ENCODE measurements at places on chromosomes 6 and 20.

DNA sequence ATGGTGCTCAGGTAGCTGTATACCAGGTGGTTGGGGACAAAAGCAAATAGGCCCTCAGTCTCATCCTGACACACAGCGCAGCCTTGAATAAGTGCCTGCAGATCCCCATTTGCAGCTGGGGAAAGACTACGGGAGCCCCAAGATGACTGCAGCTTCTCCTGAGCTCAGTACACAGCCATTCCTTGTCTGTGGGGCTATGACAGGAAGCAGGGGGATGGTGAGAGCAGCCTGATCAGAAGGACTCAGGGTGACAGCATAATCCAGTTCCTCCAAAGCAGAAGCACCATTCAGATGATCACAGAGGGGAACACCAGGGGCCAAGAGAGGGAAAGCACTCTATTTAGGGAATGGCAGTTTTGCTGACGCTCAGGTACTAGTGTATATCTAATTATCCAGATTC is 104.8 kb upstream of the MOCS1 start:
- DNase-seq, result no peak

DNA sequence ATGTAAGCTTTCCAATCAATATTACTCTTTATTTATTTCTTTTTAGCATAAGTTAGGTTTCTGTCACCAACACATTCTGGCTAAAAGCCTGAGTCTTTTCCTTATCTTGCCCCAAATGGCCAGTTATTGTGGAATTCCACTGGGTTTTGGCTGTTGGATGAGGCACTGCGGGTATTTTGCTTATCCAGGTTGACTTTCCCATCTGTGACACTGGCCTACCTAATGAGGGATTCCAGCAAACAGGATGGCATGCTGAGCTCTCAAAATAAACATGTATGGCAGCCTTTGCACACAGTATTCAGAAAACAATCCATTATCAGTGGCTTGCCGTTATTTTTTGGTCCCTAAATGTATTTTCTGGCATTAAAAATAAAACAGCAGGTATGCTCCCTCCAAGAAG is 6.5 kb upstream of the RALGAPB start:
- DNase-seq, result no peak

GRCh38 chr6:154039231-154039842 is at the start of gene OPRM1:
TSS of gene OPRM1 (plus strand) at chr6:154039240. CDS start at chr6:154039545, 305 bp downstream.
- peak; percentile 12 for DNase-seq

DNA sequence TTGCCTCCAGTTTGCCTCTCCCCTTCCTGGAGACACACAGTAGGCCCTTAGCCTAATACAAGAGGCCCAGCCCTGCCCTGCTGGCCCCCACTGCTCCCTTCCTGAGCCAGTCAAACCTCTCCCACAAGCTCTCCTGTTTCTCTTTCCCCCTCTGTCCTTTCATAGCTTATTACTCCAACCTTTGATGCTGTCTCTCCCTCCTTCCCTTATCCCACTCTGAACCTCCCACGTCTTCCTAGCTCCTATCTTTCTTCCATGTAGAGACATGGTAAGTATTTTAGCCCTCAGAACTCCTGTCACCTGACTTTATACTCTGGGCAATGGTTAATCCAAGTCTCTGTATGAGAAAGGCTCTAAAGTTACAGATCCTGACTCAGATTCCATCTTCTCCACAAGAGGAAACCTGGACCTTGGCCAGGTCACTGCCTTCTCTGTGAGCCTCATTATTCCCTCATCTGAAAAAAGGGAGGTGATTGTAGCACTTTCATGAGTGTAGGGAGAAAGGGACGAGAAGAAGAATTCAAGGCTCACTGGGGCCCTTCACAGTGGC is 6.7 kb downstream of the TGIF2 start:
- DNase-seq, result no peak

DNA sequence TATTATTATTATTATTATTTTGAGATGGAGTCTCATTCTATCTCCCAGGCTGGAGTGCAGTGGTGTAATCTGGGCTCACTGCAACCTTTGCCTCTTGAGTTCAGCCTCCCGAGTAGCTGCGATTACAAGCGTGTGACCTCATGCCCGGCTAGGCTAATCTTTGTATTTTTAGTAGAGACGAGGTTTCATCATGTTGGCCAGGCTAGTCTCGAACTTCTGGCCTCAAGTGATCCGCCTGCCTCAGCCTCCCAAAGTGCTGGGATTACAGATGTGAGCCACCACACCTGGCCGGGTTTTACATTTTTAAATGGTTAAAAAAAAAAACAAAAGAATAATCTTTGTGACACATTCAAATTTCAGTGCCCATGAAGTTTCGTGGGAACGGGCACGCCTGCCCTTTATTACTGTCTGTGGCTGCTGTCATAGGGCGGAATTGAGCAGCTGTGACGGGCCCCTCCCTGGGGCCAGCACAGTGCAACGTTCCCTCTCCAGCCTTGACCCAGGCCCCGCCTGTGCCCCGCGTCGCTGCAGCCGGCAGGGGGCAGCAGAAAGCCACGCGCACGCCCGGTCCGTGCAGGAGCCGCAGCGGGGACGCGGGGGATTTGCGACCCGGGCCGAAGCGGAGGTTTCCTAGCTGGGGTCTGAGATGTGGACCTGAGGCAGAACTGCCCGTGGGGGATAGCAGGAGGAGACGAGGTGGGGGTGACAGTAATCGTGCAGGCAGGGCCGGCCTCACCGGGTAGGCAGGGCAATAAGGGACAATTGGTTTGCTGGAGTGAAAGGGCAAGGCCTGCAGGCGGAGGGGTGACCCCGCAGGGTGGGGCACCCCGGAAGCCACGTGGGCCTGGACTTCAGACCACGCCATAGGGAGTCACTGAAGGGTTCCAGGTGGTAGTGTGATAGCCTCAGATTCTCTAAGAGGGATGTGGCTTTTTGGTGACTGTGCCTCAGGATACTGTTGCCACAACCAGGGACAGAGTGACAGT is 54.3 kb downstream of the SYTL3 start:
- DNase-seq, result peak; percentile 66

DNA sequence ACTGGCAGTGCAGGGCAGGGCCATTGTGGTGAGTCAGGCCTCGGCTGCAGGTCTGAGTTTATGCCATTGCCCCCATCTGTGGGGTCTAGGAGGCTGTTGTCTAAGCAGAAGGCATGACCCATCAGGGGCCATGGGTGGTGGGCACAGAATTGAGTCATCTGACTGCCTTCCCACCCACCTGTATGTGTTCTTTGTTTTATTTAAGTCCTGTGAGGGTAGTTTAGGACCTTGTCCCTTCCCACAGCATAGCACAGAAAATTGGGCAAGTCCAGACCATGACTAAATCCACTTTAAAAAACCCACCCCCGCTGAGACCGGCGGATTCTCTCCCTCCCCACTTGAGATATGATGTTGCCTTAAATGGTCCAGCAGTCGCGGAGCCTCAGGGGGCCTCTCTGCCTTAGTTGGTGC is 40.3 kb downstream of the ERMARD start:
- no peak for DNase-seq

GRCh38 chr6:21080221-21080620 is 513.3 kb upstream of the SOX4 start:
- DNase-seq, result no peak

GRCh38 chr20:50372770-50373088 is 137.5 kb upstream of the PTPN1 start:
- DNase-seq, result no peak

DNA sequence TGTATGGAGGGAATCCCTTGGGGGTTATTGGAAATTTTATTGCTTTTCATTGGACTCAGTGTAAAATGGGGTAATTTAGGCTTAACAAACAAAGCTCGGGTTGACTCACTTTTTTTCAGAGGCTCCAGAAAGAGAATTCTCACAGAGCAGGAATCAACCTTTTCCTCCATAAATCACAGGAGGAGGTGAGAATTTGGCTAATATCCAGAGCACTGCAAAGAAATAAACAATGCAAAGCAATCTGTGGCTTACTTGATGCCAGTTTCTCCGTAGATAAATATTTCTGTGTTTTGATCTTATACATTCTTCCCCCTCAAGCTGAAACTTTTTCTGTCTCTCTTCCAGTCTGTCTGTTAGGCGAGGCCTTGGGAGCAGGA is 176.6 kb downstream of the TSHZ2 start:
- DNase-seq, result no peak

DNA sequence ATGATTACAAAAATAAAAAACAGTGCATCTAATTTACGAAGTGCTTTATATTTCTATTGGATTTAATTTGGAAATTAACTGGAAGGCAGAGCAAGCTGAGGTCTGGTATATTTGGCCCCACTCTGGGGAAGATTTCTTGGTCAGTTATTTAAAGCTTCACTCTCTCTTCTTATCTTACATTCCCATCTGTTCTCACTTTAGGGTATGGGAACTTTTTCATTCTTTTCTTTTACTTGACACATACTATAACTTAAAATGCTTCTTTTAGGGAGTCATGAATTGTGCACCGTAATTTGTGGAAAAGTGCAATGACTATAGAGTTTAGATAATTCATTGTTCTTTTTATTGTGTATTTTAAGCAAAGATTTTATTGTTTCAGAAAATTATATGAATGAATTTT is 170.4 kb downstream of the BCKDHB start:
- no peak for DNase-seq
